Sigmoid colon (tissue), 7 donors: ENCODE measurements at places on chromosomes 12 and 14. TPM values are rescaled to one million over a fixed set of nuclear protein-coding genes. Genes with fewer than 3 reads are reported as not detected.

DNA sequence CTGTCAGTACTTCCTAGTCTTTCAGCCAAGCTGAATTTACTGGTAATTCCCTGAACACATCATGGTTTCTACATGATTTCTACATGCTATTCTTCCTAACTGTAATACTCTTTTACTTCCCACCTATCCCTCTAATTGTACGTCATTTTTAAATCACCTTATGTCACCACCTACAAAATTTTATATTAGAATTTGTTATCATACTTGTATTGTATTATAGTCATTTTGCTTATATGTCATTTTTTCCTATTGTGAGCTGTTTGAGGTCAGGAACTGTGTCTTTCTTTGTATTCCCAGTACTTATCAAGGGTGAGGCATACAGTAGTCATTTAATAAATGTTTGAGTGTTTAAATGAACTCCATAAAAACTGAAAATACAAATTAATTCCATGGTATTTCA lies 86.6 kb downstream of the USP15 start:
- H3K36me3 ChIP-seq, result no peaks in the 10 kb centered on the region
- no peaks in the 10 kb centered on the region for H3K27me3 ChIP-seq
- no peak overlapping the region for H3K4me3 ChIP-seq
- no peak overlapping the region for H3K27ac ChIP-seq

GRCh38 chr12:28865776-28866175 lies 283.3 kb upstream of the FAR2 start:
- no peak overlapping the region for H3K27ac ChIP-seq
- no peaks in the 10 kb centered on the region for H3K36me3 ChIP-seq
- no peaks in the 10 kb centered on the region for H3K4me1 ChIP-seq
- H3K4me3 ChIP-seq, result no peak overlapping the region

DNA sequence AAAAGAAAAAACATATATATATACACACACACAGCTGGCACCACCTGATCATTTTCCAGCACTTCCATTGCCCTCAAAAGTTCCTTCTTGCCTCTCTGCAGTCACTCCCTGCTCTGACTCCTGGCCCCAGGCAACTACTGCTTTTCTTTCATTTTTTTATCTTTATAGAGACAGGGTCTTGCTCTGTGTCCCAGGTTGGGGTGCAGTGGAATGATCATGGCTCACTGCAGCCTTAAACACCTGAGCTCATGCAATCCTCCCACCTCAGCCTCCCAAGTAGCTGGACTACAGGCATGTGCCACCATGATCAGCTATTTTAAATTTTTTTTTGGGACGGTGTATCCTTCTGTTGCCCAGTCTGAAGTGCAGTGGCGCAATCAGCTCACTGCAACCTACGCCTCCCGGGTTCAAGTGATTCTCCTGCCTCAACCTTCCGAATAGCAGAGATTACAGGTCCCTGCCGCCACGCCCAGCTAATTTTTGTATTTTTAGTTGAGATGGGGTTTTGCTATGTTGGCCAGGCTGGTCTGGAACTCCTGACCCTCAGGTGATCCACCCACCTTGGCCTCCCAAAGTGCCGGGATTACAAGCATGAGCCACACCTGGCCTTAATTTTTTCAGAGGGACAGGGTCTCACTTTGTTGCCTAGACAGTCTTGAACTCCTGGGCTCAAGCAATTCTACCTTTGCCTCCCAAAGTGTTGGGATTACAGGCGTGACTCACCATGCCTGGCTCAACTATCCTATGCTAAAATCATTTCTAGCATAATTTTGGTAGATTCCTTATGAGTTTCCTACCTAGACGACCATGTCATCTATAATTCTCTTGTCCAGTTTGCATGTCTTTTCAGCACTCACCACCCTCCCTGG lies 7.8 kb downstream of the HSP90AA1 start:
- peaks cover 23% of the 10 kb centered on the region for H3K4me1 ChIP-seq
- H3K27ac ChIP-seq, result no peak overlapping the region
- H3K27me3 ChIP-seq, result no peaks in the 10 kb centered on the region
- H3K36me3 ChIP-seq, result peaks cover 37% of the 10 kb centered on the region

Gene CACNA1C
- 73.8 TPM for total RNA-seq

Gene CBLN3
- total RNA-seq, result 8.9 TPM

DNA sequence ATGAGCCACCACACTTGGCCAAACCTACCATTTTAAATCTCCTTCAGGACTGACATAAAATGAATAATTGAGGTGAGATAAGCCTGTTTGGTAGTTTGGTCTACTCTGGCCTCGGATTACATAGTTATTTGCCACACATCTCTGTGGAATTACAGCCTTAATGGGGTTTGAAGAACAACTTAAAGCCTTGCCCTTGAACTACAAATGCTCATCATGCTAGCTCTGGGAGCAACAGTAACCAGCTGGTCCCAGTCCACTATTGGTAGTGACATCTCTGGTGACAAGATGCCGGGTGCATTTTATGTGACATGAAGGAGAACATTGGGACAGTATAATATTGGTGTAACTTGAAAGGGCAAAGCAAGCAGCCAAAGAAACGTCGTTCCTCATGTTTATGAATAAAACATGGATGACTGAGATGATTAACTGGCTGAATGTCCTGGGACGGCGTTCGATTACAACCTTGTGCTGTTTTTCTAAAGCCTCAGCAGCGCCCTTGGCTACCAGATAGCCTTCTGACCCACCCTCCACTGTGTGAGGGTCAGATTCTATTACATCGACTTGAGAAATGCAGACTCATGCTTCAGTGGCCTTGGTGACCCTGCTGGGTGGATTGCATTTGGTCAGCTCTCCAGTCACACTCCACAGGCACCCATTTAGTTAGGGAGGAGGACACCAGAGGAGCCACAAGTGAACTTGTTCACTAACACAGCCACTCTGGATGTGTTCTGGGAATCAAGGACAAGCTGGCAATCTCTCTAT lies 41.5 kb downstream of the BEST3 start:
- no peaks in the 10 kb centered on the region for H3K27me3 ChIP-seq
- H3K4me1 ChIP-seq, result peaks cover 8% of the 10 kb centered on the region
- no peak for DNase-seq
- H3K4me3 ChIP-seq, result no peak overlapping the region
- H3K36me3 ChIP-seq, result no peaks in the 10 kb centered on the region

Gene ADSS1
- total RNA-seq, result 5.3 TPM

- H3K4me1 ChIP-seq, result no peaks in the 10 kb centered on the region
- no peaks in the 10 kb centered on the region for H3K27me3 ChIP-seq
- H3K27ac ChIP-seq, result no peak overlapping the region
- H3K36me3 ChIP-seq, result no peaks in the 10 kb centered on the region
- H3K4me3 ChIP-seq, result no peak overlapping the region
Measured at GRCh38 chr14:73467800-73468199, 9.5 kb upstream of the NUMB start.
